ENCODE measurements at places on chromosomes 4 and X.

DNA sequence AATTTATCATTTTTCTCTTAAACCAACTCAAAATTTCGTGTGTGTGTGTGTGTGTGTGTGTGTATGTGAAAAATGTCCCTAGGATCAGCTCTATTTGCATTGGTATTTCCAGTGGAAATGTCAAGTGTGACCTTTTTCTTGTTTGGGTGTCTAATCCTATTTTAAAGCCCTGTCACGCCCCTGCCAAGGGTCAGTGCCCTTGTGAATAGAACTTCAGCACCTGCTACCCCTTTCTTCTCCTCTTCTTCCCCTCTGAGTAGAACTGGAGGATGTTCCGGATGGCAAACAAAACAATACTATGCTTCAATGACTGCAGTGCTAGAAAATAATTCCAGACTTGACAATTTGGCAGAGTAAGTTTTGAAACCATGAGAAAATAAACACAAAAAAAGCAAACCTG, 67.3 kb downstream of the SPRY1 start:
- no peak for DNase-seq

- DNase-seq = peak; percentile 52
Measured at GRCh38 chr4:183142571-183143550, 43.8 kb downstream of the WWC2 start.

DNA sequence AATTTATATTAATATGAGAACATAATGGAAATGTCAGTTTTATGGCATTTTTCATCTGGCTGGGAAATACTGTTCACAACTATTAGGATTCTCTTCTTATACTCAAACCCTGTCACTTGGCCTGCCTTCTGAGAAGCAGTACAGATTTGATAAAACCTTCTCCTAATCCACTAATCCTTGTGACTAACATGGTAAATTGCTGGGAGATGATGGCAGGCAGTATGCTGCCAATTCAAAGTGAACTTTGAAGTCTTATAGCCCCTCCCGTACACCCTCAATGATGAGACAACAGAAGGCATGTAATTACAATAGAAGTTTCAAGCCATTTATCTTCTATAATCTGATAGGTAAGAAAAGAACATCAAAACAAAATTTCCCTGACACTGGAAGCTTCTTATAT, 36.9 kb downstream of the PAQR3 start:
- DNase-seq = no peak

DNA sequence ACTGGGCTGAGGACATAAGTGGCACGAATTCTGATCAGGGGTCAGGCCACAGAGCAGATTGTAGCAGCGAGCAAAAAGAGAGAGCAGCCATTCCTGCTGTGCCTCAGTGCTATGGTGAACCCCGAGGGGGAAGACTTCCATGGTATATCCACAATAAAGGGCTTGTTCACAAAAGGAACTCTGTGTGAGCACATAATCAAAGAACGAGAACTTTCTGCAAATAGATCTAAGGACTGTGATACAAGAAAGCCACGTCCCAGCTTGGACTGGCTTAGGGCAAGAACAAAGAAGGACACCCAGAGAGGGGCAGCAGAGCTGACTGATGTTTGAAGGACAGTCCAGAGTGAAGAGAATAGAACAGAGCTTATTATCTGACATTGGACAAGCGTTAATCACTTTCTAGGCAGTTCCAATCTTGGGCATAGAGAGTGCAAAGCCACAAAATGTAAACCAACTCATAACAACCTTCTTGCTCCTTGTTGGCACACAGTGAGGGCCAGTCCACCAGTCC, 24.0 kb downstream of the PPEF2 start:
- no peak for DNase-seq

DNA sequence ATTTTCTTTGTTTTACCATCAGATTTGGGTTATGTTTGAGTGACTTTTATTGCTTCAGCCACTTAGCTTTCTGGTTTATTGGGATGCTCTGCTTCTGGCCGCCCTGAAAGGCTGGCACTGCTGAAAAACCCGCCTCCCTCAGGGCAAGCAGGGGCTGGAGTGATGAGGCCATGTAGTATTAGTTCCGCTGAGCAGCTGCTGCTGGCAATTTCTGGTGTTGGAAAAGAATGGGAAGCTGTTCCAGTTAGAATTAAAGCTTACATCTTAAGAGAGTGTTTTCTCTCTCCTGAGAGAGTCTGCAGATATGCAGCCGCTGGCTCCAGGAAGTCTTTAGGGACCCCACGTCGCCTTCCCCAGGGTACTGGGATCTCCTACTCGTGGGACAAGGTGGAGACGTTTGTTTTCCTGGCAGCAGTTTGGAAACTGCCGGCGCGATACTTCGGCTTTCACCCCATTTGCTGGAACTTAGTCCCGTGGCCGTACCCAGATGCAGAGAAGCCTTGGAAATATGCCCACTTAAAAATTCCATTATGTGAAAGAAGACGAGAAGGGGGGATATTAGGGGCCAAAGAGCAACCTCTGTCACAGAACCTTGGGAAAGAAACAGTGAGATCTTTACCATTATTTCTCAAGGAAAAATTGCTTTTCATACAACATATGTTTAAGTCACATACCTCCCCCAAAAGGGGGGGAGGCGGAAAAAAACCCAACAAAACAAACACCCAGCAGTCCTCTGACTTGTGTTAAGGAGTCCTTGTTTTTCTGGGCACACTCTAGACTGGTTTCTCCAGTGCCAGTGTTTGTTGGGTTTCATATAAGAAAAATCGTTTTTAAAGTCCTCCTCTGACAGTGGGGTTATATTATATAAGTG, 72.6 kb downstream of the TMEM131L start:
- no peak for DNase-seq

DNA sequence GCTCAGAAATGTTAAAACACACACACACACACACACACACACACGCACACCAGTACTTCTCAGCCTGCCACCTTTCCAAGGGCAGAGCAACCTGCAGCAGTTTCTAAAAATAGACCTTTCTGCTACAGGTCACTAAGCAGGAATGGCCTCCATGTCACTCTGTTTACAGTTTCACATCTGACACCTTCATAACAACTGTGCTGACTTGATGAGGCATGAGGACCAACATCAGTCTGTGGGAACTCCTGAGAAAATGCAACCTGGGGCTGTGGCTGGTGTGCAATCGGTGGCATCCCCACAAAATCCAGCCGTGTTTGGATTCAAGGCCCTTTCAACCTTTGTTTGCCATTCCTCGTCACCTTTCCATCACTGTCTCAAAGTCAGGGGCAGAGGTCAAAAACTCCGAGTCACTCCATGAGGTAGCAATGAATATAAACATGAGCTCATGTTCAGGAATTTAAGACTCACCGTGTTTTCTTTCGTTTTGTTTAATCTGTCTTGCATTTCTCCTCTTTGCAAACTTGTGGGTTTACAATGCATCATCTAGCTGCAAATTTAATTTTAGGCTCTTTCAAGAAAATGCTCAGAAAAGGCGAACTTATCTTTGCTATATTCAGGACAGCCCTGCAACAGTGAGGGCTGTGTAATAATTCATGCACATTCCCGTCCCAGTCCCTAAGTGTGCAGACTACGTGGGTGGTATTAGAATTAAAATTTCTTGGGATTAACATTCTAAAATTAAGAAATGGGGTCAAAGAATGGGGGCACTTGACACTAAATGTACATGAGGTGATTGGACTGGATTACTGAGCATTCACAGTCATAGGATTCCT, 135.3 kb downstream of the SHROOM3 start:
- DNase-seq = no peak

GRCh38 chrX:97311066-97311778, 427.5 kb downstream of the RPA4 start:
- DNase-seq = no peak

- DNase-seq = no peak
Measured at GRCh38 chr4:98352940-98353339, 91.8 kb downstream of the RAP1GDS1 start.

- peak; percentile 43 for DNase-seq
Measured at GRCh38 chrX:49191574-49192011, 5.4 kb upstream of the PRICKLE3 start.

DNA sequence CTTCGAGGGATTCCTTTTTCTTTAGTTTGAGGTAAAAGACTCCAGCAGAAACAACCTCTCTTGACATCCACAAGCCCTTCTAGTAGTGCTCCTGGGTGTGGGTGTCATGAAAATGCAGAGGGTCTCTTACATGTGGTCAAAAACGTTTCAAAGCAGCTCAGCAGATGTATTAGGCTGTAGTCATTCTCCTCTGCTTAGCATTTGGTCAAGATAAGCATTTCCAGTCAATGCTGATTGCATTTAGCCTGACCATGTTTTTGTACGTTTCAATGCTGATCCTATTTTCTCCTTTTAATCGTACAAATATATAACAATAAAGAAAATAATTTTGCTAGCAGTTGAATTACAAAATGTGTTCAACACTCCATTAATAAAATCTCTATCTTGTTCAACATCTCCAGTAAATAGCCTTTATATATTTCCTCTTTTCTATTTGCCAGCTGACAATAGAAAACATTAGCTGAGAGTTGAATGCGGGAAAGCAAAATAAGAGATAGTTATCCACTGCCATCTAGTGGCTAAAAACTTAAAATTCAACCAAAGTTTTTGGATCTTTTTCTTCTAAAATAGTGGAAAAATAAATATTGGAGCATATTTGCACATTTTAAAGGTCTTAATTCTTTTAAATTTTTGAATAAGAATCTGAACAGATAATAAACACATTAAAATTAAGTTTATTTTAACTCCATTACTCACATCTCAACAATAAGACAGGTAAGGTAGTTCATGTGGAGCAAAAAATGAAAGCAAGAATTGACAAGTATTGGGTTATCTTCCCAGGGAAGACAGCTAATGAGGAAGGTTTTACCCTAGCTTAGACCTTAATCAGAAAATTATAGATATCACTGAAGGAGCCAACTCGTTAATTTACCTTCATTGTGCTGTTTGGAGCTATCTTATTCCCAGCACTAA, 15.2 kb upstream of the PACRGL start:
- peak; percentile 50 for DNase-seq

DNA sequence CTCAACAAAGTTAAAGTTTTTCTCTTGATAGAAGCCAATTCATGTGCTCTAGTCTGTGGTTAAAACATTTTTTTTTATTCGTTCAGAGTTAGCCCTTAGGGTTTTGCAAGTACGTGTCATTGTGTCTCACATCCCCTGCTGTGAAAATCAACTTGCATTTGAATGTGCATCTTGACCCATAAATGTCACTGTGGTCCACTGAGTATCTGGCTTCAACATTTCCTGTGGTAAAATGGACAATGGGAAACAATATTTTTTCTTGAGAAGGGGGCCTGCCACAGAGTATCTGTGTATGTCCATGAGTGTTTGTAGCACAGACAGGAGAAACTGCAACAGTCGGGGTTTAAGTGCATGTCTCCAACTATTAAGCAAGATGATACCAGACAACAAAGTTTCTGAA, 554.8 kb upstream of the TENM3 start:
- DNase-seq = no peak

DNA sequence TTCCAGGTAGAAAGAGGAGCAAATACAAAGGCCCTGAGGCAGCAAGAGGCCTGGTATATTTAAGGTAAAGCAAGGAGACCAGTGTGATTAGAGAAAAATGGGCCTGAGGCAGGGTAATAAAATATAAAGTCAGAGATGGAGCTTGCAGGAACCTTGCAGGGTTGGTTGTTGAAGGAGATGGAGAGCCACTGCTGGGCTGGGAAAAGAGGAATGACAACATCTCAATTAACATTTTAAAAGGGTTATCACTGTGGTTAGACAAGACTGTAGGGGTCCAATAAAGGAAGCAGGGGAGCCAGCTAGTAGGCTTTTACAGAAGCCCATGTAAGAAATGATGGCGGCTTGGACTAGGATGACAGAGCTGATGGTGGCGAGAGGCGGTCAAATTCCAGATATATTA, 205.5 kb upstream of the MBNL3 start:
- no peak for DNase-seq

- DNase-seq = no peak
Measured at GRCh38 chr4:20840648-20841190, 140.5 kb downstream of the PACRGL start.

- peak; percentile 14 for DNase-seq
Measured at GRCh38 chr4:110270492-110271197, 72.2 kb upstream of the ELOVL6 start.

- no peak for DNase-seq
Measured at GRCh38 chr4:24984602-24985532, 45.9 kb downstream of the LGI2 start.

GRCh38 chr4:152348670-152349069, 187.2 kb downstream of the FBXW7 start:
- no peak for DNase-seq

- DNase-seq = no peak
Measured at GRCh38 chrX:68098431-68098830, 334.9 kb downstream of the OPHN1 start.

GRCh38 chrX:99371976-99372595, 1038.0 kb downstream of the PCDH19 start:
- no peak for DNase-seq

GRCh38 chrX:3697220-3697684, 16.2 kb downstream of the PRKX start:
- DNase-seq = peak; percentile 30

DNA sequence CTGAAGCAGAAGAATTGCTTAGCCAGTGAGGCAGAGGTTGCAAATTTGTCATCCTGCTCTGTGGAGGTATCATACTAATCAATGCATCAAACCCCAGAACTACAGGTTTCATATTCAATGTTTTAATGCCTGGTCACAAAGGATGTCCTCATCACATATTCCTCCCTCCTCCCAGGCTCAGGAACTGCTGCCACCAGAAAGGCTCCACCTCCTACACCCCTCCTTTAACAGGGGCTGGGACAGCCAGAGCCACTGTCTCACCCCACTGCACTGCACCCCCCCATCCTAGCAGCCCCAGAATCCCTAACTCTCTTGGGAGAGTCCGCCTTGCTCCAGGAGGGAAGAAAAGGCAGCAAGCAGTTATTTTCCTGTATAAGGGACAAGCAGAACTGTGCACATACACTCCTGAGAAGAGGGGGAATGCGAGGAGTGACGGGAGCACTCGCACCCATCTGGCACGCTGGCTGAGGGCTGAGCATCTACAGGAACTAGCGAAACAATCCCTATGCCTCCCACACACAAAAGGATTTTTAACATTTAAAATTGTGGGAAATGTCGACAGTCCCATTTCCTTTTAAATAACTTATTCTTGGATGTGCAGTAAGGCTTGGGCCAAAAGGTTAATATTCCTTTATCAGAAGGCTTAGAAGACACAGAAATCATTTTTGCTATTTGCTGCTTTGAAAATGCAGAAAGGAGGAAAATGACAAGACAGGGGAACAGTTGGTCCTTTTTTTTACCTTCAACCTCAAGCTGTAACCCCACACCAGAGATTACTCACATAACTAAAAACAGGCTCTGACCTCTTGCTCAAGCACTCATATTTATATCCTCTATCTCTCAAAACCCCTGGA, 27.8 kb downstream of the CD99L2 start:
- peak; percentile 61 for DNase-seq

DNA sequence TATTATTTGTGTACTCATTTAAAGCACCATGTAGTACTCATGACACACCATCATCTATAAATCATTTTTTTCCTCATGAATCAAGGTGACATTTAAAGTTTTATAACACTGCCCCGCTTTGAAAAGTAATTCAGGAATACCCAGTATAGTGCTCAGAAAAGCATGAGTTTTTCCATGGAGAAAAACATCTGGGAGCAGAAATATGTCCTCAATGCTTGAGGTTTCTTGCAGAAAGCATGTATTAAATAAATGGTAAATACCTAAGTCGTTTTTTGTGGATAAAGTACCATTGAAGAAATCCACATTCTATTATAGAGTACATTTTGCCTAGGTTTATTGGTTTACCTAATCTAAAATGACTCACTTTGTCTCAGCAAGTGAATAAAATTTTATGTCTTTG, 66.2 kb downstream of the UBA6 start:
- DNase-seq = no peak

GRCh38 chr4:180634306-180634705, 1608.9 kb upstream of the TENM3 start:
- DNase-seq = no peak

- DNase-seq = no peak
Measured at GRCh38 chrX:11438380-11438723, 145.1 kb downstream of the AMELX start.

- DNase-seq = no peak
Measured at GRCh38 chrX:134603806-134604700, 54.2 kb downstream of the PLAC1 start.
